Adrenal gland (tissue), 19 donors: ENCODE measurements at places on chromosomes 2 and 18.

- DNase-seq, result no peak
- no peaks in the 10 kb centered on the region for H3K36me3 ChIP-seq
- H3K27ac ChIP-seq, result no peak overlapping the region
- no peak overlapping the region for H3K4me3 ChIP-seq
These were observed 732.6 kb downstream of the KCNJ3 start for GRCh38 chr2:155431004-155431507.

DNA sequence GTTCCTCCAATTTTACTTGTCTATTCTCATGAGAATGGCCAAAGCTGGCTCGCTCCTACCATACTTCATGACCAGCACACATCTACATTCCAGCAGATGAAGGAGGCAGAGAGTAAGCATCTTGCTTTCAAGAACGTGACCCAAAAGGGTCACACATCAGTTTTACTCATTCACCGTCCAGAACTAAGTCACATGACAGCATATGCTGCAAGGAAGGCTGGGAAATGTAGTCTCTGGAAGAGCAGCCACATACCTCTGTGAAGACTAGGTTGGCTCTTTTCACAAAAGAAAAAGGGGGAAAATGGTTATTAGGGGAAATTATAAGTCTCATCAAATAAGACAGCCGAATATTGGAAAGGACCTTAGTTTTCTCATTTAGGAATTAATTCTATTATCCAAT, 835.3 kb downstream of the EPHA4 start:
- H3K36me3 ChIP-seq, result no peaks in the 10 kb centered on the region
- no peak for DNase-seq
- no peak overlapping the region for H3K4me3 ChIP-seq
- no peaks in the 10 kb centered on the region for H3K4me1 ChIP-seq
- no peaks in the 10 kb centered on the region for H3K27me3 ChIP-seq

- H3K27ac ChIP-seq, result no peak overlapping the region
- H3K4me1 ChIP-seq, result peaks cover 2% of the 10 kb centered on the region
- H3K36me3 ChIP-seq, result no peaks in the 10 kb centered on the region
- H3K4me3 ChIP-seq, result no peak overlapping the region
- no peaks in the 10 kb centered on the region for H3K27me3 ChIP-seq
- DNase-seq, result no peak
These were observed 34.0 kb downstream of the KANSL3 start for GRCh38 chr2:96604104-96604503.

DNA sequence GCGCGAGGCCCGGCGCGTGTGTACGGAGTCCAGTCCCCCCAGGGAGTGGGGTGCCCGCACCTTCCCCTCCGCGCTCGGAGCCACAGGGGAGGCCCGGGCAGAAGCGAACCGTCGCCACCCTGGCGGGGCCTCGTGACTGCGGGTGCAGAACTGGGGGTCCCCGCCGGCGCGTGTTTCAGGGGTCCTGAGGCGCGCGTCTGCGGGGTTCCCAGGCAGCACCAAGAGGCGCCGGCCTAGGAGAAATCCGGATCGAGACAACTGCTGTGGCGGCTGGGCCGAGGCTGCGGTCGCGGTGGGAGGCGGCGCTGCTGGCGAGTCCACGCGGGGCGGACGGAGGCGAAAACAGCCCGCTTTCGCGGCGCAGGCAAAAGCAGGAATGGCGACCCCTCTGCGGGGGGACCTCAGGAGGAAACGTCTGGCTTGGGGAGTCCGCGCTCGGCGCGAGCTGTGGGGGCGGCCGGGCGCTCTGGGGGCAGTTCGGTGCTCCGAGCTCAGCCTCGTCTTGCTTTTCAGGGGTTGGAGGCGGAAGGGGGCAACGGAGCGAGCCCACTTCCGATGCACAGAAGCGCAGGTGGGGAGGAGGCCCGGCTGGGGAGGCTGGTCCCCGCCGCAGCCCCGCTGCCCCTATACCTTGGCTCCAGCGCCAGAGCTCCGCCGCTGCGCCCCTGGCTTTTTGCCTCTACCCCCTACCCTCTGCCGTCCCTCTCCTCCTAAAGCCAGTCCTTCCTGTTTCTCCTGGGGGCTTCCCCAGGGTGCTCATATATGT, 81.5 kb upstream of the LDLRAD4 start:
- no peak overlapping the region for H3K27ac ChIP-seq
- H3K4me3 ChIP-seq, result no peak overlapping the region
- H3K36me3 ChIP-seq, result no peaks in the 10 kb centered on the region
- H3K27me3 ChIP-seq, result no peaks in the 10 kb centered on the region
- DNase-seq, result peak; percentile 25

GRCh38 chr2:172416447-172417058, 10.8 kb upstream of the ITGA6 start:
- no peaks in the 10 kb centered on the region for H3K27me3 ChIP-seq
- no peak overlapping the region for H3K27ac ChIP-seq
- no peak overlapping the region for H3K4me3 ChIP-seq
- H3K4me1 ChIP-seq, result no peaks in the 10 kb centered on the region

- no peaks in the 10 kb centered on the region for H3K36me3 ChIP-seq
- H3K27ac ChIP-seq, result no peak overlapping the region
- no peaks in the 10 kb centered on the region for H3K27me3 ChIP-seq
- no peak for DNase-seq
- no peaks in the 10 kb centered on the region for H3K4me1 ChIP-seq
These were observed 48.2 kb downstream of the LIPG start for GRCh38 chr18:49610022-49610445.
